ENCODE measurements at places on chromosomes 7 and 10.

- no peak for DNase-seq
Measured at GRCh38 chr7:99011341-99011705, 132.6 kb downstream of the SMURF1 start.

GRCh38 chr10:74645692-74646091, 180.7 kb upstream of the KAT6B start:
- DNase-seq, result no peak

DNA sequence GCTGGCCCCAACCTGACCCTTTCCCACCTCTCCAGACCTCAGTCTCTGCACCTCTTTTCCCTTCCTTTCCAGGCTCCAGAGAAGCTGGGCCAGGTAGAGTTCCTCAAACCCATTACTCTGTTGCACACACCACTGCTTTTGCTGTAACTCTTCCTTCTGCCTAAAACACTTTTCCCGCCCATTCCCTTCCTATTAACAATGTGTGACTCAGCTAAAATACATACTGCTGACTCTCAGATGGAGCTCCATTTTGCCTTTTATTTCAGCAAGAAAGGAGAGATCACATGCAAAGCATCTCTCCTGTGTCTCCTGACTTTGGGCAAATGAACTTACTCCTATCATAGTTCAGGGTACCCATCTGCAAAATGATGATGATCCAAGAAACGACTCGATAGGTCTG, 201.0 kb downstream of the CALN1 start:
- no peak for DNase-seq

- DNase-seq, result no peak
Measured at GRCh38 chr7:78316110-78316509, 517.5 kb downstream of the PHTF2 start.

GRCh38 chr10:79476645-79477044, 31.2 kb upstream of the ZCCHC24 start:
- DNase-seq, result no peak

DNA sequence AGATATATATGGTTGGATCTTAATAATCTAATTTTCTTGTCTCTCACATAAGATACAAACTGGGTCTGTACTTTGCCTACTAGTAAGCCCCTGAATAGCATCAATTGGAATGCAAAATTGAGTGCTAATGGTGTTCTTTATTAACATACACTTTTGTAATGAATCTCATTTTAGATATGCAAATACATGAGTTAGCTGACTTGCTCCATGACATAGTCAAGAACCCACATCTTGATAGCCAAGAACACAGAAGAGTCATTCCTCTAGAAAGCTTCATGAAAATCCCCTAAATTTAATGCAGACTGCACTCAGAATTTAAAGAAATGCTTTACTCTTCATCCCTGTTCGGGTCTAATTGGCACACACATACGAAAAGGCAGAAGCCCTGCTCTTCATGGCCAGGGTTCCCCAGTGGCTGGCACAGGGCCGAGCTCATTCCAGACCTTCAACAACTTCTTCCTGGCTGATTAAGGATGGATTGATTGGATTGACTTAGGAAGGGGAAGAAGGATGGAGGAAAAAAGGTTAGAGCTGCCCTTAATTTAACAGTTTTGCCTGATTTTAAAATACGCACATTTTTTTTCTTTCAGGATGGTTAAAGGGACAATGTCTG, 431.1 kb upstream of the KLF6 start:
- DNase-seq, result no peak

DNA sequence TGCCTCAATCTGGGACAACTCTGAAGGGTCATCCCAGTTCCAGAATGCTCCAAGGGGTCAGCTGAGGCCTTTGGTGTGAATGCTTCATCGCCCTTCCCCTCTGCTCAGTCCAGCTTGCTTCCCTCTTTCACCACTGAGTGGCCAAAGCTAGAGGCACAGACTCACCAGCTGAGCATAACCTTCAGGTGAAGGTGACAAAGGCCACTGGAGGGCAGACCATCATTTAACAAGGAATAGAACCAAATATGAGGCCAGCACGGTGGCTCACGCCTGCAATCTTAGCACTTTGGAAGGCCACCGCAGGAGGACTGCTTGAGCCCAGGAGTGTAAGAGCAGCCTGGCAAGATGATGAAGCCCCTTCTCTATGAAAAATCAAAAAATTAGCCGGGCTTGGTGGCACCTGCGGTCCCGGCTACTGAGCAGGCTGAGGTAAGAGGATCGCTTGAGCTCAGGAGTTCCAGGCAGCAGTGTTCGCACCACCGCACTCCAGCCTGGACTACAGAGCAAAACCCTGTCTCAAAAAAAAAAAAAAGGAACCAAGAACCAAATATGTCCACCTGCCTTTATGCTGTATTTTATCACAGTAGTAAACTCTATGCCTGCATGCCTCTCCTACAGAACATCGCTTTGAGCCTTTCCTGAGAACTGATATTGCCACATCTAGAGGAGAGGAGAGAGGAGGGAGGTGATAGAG, 13.4 kb downstream of the PRKAG2 start:
- no peak for DNase-seq

GRCh38 chr10:28075424-28075823, 76.5 kb upstream of the ODAD2 start:
- DNase-seq, result no peak

GRCh38 chr10:48461623-48462481, 143.0 kb downstream of the ARHGAP22 start:
- no peak for DNase-seq

DNA sequence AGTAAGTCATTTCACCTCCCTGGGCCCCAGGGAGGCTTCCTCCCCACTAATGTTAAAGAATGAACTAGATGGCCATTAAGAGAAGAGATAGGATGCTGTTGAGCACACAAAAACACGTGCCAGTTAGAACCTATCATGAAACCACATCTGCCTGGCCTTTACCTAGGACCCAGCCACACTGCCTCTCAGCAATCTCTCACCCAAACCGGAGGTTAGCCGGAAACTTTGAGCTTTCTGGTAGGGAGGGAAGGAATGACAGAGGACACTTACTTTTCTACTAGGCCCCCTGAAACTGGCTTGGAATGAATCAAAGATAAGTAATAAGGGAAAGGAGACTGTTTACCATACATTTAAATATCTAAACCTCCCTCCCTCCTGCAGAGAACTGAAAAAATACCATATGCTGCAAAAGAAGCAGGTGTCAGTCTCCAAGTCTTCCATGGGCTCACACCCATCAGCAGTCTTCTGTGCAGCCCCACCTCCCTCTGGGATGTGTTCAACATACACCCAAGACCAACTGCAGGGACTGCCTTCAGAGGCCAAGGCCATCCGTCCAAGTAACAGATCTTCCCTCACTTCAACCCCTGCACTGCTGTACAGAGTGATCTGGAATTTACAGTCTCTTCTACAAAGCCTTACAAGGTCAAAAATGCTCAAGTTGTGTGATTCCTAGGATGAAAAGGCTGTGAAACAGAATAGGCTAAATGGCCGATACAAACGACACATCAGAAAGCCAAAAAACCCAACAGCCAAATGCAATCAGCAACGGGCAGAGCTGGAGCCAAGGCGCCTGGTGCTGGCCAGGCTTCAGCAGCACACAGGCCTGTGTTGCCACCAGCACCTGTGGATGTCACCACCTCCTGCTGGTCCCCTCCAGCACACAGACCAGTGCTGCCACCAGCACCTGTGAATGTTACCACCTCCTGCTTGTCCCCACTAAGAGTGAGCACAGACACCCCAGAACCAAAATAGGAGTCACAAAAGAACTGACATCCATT, 42.4 kb downstream of the SORBS1 start:
- DNase-seq, result no peak

DNA sequence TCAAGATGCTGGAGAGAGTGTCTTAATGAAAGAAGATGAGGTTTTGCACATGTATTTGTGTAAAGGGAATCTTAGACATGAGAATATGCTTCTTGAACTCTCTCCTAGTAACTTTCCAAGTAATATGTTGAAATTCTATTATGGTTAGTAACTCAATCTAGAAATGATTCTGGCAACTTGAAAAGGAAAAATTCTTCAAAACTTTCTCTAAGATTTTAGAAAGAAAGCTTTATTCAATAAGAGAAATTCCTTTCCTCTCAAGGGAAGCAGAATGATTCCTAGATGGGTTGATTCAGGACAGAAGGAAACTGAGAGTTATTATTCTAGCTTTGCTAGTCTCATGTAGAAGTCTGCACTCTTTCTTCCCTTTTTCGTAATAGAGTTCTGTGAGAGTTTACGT, 364.3 kb upstream of the PLXDC2 start:
- DNase-seq, result no peak

- peak; percentile 28 for DNase-seq
Measured at GRCh38 chr10:44233561-44234482, 151.1 kb downstream of the CXCL12 start.
